ENCODE measurements at places on chromosomes 12 and 14.

DNA sequence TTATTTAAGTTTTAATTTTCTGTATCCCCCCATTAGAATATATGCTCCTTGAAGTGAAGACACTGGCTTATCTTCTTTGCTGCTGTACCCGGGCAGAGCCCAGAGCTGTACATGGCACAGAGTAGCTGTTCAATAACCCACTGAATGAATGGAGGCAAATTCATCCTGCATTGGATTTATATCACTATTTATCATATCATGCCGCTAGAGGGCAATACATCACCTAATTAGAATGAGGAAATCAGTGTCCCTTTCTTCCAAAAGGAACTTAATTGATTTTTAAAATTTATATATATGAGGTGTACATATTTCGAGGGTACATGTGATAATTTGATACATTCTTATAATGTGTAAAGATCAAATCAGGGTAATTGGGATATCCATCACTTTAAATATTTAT is 89.2 kb upstream of the TMEM260 start:
- no peak for DNase-seq

- DNase-seq = no peak
These were observed 77.5 kb downstream of the COX16 start for GRCh38 chr14:70281939-70282338.

DNA sequence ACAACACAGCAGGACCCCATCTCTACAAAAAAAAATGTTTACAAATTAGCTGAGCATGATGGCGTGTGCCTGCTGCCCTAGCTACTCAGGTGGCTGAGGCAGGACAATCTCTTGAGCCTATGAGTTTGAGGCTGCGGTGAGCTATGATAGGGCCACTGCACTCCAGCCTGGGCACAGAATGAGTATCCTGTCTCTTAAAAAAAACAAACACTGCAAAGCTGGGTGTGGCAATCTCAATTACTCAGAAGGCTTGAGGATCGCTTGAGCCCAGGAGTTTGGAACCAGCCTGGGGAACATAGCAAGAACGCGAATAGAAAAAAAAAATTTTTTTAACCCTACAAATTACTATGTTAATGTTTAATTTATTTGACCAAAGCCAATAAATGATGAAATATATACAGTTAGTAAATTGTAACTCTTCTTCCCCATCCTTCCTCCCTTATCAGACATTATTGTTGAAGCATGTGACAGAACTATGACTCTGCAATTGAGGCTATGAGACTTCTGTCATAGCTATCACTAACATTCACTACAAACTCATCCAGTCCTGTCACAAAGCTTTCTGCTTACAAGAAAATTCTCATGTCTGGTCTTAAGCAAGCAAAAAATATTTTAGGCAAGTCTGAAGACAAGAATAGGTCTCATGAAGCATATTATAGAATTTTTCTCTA is 9.8 kb downstream of the BTBD7 start:
- DNase-seq = no peak

- DNase-seq = no peak
These were observed 57.9 kb upstream of the CCDC91 start for GRCh38 chr12:28132398-28132797.

GRCh38 chr12:110023059-110023980 is 24.1 kb downstream of the ANKRD13A start:
- DNase-seq = no peak

- DNase-seq = no peak
These were observed 474.7 kb downstream of the NPAS3 start for GRCh38 chr14:33413381-33413780.

DNA sequence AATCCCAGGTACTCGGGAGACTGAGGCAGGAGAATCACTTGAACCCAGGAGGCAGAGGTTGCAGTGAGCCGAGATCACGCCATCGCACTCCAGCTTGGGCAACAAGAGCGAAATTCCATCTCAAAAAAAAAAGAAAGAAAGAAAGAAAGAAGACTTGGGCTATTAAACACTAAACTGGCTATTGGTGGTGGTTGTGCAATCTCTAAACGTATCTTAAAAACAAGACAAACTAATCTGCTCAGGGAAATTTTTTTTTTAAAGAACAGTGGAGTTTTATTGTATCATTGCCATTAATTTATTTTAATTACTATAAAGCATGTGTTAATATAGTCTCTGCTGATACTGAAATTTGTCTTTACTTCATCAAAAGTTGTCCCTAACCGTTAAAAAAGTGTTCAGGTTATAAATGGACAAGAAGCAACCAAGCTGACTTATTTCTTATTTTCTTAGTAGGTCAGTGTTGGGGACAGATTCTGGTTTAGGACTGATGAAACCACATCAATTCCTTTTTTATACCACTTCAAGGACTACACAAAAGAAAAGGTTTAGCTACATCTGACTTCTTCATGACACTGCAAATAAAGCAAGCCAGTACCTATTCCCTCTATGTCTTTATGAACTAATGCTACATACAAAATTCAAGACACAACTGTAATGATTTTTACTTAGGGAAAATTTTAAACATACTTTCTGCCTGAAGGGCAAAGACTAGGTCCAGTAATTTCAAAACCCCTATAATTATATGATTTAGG is 68.7 kb upstream of the KRAS start:
- no peak for DNase-seq
